WTC11 (cell line): ENCODE measurements at places on chromosomes 2 and 18. TPM values are rescaled to one million over a fixed set of nuclear protein-coding genes. Genes with fewer than 3 reads are reported as not detected.
A peak's percentile ranks its signal among the peaks of the same experiment; 100 is the strongest.

DNA sequence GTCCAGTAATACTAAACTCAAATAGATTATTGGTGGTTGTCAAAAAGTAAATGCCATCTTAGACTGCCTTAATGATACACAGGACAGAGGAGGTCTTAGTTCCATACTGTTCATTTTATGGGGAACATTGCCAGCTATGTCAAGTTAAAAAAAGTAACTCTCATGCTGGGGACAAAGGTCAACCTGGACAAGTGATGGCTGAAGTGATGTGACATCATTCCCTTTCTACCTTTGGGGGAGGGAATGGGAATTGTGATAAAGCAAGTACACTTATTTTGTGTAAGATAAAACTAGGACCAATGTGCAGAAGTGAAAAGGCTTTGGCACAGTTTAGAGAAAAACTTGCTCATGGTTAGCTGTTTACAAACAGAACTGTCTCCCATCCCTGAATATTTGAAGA, 24.0 kb upstream of the SNORC start:
- no peak for DNase-seq

GRCh38 chr2:17442334-17442733, 75.9 kb downstream of the RAD51AP2 start:
- DNase-seq: no peak

- no peak for DNase-seq
These were observed 519 bp downstream of the TEX261 start for GRCh38 chr2:70994009-70994698.

GRCh38 chr2:99851089-99851488, 291.3 kb downstream of the AFF3 start:
- DNase-seq: no peak

- no peak for DNase-seq
These were observed 42.9 kb upstream of the SPHKAP start for GRCh38 chr2:228224410-228224809.

- no peak for DNase-seq
These were observed 278.9 kb downstream of the SLC4A3 start for GRCh38 chr2:219906114-219907010.

DNA sequence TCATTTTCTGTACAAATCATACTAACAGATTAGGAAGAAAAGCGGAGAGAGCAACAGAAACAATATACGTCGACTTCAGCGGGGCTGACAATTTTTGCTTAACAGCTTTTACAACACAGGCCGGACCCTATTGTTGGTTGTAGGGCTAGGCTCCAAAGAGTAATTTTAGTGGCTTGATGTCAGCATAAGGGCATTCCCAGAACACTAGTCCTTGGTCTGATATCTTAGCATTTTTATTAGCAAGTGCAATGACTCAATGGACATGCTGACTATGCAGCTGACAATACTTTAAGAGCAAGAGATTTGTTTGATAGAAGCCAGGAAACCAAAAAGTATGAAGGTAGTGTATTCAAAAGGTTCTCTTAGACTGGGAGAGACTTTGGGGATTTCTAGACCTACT, 209.9 kb downstream of the LNPK start:
- no peak for DNase-seq

DNA sequence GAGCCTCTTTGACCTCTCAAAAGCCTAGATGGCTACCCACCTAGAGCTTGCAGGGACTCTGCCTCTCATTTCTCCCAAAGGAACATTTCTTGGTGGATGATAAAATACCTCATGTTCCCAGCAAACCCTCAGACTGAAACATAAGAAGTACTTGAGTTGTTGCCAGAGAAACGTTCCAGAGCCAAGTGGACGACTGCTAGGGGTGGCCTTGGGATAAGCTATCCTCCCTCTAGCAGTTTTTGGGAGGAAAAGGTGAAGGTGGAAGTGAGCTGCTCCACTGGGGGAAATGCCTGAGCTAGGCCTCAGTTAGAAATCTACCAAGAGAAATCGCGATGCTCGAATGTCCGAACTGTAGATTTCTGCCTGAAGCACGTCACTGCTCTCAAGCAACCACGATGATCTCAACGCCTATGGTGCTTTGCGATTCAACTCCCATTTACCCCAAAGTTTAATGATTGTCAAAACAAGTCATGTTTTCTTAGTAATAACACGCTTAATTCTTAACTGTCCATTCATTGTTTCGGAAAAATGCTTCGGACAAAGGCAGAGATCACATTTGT, 91.5 kb downstream of the CCBE1 start:
- DNase-seq: no peak

GRCh38 chr2:63046961-63047320, 3.7 kb upstream of the OTX1 start:
- no peak for DNase-seq

GRCh38 chr2:239660390-239661230, 259.8 kb upstream of the HDAC4 start:
- no peak for DNase-seq

GRCh38 chr2:44886414-44886813, 55.1 kb upstream of the SIX3 start:
- DNase-seq: no peak

GRCh38 chr18:72985686-72986085, 117.9 kb upstream of the NETO1 start:
- DNase-seq: no peak

DNA sequence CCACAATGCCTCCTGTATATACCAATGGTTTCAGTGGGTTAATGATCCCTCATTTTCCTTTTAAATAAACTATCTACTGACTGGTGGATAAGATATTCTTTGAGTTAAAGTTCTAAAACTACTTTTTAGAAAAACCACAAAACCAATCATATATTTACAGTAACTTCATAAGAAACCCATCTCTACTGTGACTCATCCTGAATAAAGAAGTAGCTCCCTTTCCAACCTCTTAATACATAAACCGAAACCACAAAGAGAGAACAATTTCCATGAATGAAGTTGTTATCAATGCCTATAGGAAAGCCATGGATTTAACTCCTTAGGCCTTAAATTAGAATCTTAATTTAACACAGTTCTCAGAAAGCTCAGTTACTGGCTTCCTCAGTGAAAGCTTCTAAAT, 227.0 kb upstream of the SMAD7 start:
- no peak for DNase-seq

DNA sequence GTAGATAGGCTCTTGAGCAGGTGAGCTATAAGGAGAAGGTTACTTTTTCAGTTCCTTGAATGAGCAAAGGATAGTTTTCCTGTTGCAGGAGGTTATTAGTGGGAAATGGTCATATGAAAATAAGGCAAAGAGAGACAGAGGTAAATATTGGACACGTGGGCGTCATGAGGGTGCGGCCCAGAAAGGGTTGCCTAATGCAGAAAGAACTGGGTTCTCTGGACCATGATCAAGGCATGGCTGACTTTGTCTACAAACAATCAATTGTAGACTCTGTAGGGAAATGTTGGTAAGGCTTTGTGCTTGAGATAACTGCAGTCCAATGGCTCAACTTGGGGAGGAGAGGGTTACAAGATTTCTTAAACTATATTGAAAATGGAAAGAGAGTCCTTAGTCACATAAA, 585.8 kb downstream of the BCL11A start:
- DNase-seq: no peak

GRCh38 chr18:58525928-58526424, 102.9 kb downstream of the ALPK2 start:
- DNase-seq: no peak

DNA sequence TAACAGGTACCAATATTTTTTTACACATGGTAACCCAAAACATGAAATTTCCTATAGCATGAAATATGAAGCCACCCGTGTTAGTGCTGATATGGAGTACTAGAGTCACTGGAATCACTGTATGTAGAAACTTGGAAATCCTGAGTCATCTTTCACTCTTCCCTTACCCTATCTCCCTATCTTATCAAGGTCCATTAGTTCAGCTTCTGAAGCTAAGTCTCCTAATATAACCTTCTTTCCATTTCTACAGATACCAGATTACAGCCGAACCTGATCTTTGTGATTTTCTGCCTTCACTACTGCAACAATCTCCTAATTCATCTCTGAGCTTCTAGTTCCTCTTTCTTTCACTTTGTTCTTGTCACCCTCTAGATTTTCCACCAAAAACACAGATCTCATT, 59.0 kb downstream of the SEPTIN10 start:
- DNase-seq: no peak

GRCh38 chr2:44200011-44200410, 31.3 kb downstream of the PPM1B start:
- no peak for DNase-seq

DNA sequence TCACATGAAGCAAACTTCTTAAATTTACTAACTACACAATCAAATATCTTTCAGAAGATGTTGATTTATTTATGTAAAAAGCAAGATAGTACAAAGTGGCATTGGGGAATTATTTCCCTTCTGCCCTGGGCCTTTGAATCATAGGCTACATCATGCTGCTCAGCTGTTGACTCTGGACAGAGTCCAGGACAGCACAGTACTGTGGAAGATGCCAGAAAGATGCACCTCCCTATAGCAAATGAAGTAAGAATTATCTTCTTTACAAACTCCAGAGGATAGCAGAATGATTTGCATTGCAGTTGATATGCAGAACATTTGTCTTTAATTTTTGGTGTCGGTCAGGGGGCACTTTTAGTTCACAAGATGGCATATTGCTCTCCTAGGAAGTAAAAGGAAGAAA, 1354.5 kb upstream of the ZEB2 start:
- no peak for DNase-seq

DNA sequence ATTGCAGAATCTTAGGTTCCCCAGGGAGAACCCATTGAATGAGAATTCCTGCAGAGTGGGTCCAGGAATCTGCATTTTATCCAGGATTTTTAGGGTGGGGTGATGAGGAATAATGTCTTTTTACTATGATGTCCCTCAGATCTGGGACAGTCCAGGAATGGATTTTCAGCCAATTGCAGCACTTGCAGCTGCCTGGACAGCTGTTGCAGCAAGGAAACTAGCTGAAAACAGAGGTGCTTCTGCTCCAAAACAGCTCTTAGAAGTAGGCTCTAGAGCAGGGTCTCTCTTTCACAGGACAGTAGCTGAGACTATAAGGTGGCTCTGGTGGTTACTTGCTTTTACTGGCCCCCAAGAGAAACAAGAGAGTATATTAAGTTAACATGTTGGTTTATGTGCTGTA, 9.1 kb downstream of the GLI2 start:
- DNase-seq: no peak

GRCh38 chr2:161796192-161796591, 172.0 kb downstream of the SLC4A10 start:
- no peak for DNase-seq

- DNase-seq: no peak
These were observed 38.2 kb downstream of the CRIM1 start for GRCh38 chr2:36393738-36394256.

DNA sequence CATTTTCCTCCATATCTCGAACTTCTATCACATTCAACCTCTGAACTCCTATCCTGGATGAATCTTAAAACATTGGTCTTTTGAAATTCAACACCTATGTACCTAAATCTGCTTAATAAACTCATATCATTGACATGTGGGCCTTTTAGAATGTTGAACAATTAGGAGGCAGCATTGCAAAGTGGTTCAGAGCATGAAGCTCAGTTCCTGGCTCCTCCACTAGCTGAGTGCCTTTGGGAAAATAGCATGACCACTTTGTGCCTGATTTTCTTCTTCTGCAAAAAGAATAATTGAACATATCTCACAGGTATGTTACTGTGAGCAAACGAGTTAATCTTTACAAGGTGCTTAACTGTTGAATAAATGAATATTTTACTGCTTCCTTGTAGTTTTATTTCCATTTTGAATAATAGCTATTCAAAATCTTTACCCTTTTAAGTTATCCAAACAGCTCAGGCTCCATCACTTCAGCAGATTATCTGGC, 14.3 kb upstream of the ITPRID2 start:
- no peak for DNase-seq

DNA sequence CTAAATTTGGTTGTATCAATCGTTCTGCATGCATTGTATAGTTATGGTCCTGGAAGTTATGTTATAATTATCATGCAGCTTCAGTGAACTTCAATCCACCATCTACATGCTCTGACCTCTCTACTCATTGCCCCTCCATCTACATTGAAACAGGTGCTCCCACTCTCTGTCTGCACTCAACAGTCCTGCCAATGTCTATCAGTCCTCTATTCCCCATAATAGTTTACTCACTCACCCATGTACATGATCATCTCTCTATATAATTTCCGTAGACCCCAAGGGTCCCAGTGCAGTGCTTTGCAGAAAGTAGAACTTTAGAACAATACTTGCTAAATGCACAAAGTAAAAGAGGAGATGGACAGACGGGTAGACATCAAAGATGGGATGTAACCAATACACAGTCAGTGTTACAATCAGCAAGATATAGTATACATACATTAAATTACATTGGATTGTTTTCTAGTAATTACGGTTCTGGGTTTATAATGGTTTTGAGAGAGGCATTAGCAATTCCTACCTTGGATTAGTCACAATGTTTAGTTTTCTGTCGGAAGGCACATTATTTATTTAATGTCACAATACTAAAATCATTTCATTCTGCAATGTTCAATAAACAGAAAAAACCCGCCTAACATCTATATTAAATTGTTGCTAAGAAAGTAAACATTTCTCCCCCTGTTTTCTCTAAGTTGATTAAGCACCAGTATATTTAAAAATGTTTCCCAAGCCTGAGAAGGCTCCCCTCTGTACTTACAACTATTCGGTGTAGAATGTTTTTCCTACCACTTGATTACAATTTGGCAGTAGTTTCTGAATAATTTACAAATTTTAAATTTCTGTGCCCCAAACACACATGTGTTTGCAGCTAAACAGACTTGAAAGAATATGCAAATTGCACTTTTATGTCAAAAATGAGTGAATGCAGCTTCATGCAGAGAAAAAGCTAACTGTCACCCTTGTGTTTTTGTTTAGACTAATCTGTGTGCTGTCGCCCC, 94.4 kb upstream of the SIX2 start:
- DNase-seq: no peak

DNA sequence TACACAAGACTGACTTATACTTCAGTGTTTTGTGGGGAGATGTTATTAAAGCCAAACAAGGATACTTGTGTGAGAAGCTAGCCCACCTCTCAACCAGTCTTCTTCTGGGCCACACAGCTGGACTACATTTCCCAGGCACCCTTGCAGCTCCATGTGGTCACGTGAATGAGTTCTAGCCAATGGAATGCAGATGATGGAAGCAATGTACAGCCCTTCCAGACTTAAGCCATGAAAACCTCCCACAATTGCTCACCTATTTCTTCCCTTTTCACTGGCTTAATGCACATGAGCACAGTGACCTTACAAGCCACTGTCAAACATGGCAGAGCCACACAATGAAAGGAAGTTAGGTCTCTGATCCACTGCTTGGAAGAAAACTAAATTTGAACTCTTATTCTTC, 20.4 kb upstream of the FEZ2 start:
- DNase-seq: peak; percentile 66

Gene ZNF396
- total RNA-seq: 1.0 to 1.9 TPM (median 1.5 TPM) in 3 replicates

Gene TOGARAM2
- 0.62 to 1.0 TPM (median 1.0 TPM) in 3 replicates for total RNA-seq

Gene EEF1B2
- total RNA-seq: 596 to 611 TPM (median 603 TPM) in 3 replicates

Gene CPLX4
- total RNA-seq: not detected in 3 replicates

Gene CAVIN2
- total RNA-seq: 0.14 to 0.28 TPM (median 0.27 TPM) in 3 replicates

Gene FSIP2
- total RNA-seq: 1.9 to 2.2 TPM (median 1.9 TPM) in 3 replicates
